ENCODE measurements at places on chromosomes 2 and 18.

- no peak for DNase-seq
Measured at GRCh38 chr2:159882130-159882745, 84.2 kb upstream of the CD302 start.

DNA sequence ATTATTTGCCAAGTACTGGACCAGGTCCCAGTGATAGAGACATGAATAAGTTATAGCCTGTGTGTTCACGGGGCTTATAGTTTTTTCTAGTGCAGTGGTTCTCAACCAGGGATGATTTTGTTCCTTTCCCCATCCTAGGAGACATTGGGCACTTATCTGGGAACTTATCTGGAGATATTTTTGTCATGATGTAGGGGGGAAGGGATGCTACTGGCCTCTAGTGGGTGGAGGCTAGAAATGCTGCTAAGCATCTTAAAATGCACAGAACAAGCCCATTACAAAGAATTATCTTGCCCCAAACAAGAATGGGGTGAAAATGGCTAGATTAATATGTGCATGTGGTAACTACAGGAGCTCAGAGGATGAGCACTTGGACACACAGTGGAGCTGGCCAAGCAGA, 75.2 kb downstream of the KLHL29 start:
- DNase-seq = no peak

- DNase-seq = no peak
Measured at GRCh38 chr2:241597561-241597960, 39.0 kb downstream of the BOK start.

- DNase-seq = no peak
Measured at GRCh38 chr2:216678813-216679657, 16.3 kb downstream of the IGFBP5 start.

GRCh38 chr2:9697909-9698308, 67.1 kb upstream of the YWHAQ start:
- DNase-seq = no peak

GRCh38 chr2:52659546-52659945, 1108.1 kb upstream of the CHAC2 start:
- no peak for DNase-seq

GRCh38 chr2:67560771-67561456, 163.8 kb downstream of the ETAA1 start:
- DNase-seq = no peak

DNA sequence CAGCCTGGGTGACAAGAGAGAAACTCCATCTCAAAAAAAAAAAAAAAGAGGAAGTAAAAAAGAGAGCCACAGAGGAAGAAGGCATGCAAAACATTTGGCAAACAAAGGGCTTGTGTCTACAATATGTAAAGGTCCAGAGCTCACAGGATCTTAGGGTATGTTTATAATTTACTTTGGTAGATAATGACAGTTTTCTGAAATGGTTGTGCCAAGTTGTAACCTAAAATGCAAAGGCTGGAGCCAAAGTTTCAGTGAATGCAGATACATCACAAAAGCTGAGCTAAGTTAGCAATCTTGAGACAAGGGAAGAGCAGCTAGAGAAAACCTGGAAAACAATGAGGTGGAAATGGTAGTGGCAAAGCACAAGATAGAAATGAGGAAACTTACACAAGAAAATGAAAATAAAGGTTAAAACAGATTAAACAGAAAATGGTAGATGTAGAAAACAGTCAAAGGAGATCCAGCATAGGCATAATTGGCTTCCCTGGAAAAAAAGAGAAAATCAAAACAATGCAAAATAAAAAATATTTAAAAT, 77.5 kb upstream of the HK2 start:
- DNase-seq = no peak

DNA sequence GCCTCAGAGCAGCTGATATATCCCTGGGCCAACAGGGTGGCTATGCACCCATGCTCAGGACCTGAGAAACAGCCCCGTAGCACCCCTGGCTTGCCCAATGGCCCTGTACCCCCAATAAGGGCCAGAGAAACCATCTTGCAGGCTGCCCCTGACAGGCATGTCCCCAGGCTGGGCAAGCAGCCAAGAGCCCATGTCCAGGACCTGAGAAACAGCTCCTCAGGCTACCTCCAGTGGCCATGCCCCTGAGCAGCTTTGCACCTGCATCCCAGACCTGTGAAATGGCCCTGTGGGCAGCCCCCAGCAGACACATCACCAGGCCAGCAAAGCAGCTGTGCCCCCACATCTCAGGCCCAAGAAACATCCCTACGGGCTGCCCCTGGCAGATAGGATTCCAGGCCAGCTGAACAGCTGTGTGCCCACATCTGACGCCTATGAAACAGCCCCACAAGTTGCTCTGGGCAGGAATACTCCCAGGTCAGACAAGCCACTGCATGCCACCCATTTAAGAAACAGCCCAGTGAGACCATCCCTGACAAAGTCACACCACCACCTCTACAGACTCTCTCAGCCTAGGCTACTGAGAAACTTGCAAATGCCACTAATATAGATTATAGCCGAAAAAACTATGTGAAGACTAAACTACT, 84.1 kb downstream of the TMEM237 start:
- DNase-seq = no peak

DNA sequence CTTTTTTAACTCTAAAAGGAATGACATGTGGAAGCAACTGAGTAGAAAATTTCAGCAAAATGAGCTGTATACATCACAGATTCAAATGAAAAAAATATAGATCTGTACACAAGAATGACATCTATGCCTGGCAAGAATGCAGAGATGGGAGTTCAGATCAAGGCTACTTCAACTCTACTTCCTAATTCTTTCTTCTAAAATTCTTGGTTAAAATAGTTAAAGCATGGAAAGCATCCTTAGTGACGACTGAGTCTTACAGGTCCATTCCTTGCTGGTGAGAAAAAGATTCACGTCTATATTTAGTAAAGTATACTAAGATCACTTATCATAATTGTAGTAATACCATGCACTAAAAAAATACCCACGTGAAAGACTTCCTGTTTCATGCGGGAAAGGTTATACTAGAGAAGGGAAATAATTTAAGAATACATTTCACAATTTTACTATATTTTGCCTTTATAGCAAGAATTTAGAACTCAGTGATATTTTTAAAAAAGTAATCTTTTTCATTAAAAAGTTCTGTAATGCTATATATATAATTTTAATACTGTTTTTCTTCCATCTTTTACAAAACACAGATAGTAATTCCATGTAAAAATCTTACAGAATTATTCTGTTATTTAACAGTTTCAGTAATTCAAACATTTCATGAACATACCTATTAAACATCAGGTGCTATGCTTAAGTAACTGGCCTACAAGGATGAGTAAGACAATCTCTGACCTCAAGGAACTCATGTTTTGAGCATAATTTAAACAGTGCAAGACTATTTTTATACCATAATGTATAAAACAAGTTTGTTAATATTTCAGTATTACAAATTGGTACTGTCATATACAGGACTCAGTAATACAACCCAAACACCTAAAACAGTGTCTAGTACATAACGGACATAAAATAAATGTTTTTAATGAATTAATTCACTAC, 159.6 kb downstream of the BAZ2B start:
- no peak for DNase-seq

DNA sequence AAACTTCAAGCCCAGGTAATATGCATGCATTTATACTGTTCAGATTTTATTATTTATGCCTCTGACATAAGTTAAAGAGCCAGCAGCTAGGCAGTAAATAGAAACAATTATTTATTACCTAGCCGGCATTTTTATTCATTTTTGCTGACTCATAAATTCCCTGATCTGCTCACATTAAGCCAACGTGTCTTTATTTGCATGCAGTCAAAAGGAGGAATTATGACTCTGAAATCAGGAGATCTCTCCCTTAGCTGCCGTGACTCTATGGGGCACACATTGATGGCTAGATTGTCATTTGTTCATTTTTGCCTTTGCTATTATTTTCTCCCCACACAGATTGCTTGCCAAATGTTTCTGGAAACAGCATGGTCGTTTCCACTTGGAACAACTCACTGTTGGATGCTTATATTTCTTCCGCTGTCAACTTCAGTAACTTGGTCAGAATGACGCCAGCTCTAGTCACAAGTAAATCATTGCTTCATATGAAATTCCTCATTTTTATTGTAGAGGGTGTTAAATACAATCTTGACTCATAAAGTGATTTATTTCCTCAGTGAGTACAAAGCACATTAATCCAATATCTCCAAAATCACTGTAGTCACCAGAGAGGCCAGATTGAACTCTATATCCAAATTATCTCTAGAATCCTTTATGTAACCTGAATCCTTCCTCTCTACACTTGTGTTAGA, 15.9 kb upstream of the ZBTB14 start:
- no peak for DNase-seq

- DNase-seq = peak; percentile 56
Measured at GRCh38 chr18:45384137-45384961, 230.9 kb upstream of the SLC14A2 start.

DNA sequence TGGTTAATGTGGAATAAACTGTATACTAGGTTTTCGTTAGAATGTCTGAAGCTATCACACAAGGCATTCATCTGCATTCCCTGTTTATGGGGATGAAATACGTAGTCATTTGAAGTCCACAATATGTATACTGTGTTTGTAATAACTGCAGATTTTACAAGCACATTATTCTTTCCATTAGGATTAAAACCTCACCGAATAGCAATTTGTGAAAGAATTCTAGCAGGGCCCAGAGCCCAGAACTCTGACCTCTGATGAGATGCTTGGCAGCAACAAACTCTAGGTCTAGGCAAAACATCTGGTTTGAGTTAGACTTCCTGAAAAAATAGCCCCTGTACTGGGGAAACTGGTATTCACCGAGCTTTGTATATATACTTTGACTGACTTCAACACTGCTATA, 158.2 kb downstream of the SRBD1 start:
- no peak for DNase-seq

GRCh38 chr2:184646177-184646576, 47.8 kb downstream of the ZNF804A start:
- DNase-seq = no peak

DNA sequence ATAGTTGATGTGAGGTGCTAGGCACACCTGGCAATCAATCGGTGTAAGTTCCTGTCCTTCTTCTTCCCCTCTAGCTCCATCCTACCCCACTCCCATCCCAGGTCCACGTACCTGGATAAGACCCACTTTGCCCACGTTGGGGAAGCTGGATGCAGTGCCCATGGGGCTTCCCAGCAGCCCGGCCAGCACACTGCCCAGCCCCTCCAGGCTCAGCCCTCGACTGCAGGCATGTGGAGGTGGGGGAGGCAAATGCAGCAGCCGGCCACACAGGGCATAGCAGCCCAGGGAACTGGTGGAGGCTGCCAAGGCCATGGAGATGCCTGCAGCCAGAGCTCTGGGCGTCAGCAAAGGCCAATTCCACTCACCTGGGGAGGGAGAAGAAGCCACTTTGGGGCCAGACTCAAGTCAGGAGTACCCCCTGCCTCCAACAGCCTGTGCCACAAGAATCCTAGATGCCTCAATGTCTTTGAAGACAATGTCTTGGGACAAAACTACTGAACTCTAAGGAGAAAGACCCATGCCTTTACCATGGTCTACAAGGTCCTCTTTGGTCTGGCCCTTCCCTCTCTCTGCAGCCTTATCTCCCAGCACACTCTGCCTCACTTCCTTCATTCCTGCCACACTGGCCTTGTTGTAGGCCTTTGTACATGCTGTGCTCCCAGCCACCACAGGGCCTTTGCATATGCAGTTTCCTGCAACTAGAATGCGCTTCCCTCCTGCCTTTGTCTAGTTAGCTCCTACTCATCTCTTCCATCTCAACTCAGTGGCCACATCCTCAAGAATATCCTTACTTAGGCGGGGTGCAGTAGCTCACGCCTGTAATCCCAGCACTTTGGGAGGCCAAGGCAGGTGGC, 4.5 kb downstream of the SLC23A3 start:
- DNase-seq = no peak

GRCh38 chr2:64249426-64249825, 105.2 kb upstream of the PELI1 start:
- DNase-seq = no peak

- DNase-seq = no peak
Measured at GRCh38 chr2:69299772-69300516, 87.1 kb downstream of the GFPT1 start.

GRCh38 chr18:73679941-73680712, 467.5 kb downstream of the FBXO15 start:
- no peak for DNase-seq

GRCh38 chr2:97673182-97673914, 3.8 kb downstream of the C2orf92 start:
- no peak for DNase-seq

DNA sequence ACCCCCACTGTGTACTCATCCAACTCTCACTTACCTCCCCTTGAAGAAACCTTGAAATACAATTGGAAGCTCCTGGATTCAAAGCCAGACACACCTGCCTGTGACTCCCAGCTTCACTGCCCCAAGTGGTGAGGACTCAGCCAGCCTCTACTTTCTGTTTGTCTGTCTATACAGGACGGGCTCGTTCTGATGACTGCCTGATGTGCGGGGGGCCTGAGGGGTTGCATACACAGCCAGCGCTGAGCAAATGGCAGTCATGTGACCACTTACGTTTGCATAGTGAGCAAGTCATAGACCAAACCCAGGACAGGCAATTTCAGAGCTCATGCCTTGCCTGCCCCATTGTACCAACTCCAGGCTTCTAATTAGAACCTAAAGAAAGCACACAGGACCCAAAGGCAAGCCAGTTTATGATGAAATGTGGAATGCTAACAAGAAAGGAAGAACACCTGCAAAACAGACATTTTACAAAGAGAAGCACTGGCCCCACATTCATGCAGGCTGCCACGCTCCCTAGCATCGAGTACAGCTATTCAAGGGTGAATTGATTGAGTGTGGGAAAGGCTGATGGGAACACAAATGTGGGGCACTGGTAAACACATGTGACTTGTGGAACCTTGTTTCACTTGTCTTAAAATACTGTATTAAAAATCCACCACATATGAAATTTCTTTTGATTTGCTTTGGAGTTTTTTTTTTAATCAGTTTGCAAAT, 137.8 kb downstream of the LNPK start:
- DNase-seq = no peak

- no peak for DNase-seq
Measured at GRCh38 chr2:235165136-235165535, 213.3 kb downstream of the SH3BP4 start.

DNA sequence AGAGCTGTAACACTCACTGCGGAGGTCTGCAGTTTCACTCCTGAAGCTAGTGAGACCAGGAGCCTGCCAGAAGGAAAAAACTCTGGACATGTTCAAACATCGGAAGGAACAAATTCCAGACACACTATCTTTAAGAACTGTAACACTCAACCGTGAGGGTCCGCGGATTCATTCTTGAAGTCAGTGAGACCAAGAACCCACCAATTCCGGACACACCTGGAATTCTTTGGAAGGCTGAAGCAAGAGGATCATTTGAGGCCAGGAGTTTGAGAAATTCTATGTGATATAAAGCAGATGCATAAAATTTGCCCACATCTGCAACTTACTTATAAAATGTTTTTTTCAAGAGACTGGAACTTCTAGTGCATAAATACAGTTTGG, 43.5 kb upstream of the ITSN2 start:
- DNase-seq = no peak

All from right renal pelvis (tissue), 4 donors.